ENCODE measurements at places on chromosomes 6 and 20. TPM values are rescaled to one million over a fixed set of nuclear protein-coding genes. Genes with fewer than 3 reads are reported as not detected.

FOXQ1 gene
- 29.6 TPM for total RNA-seq

VSTM2L gene
- 18.3 TPM for total RNA-seq

NRSN1 gene
- not detected for total RNA-seq

DNA sequence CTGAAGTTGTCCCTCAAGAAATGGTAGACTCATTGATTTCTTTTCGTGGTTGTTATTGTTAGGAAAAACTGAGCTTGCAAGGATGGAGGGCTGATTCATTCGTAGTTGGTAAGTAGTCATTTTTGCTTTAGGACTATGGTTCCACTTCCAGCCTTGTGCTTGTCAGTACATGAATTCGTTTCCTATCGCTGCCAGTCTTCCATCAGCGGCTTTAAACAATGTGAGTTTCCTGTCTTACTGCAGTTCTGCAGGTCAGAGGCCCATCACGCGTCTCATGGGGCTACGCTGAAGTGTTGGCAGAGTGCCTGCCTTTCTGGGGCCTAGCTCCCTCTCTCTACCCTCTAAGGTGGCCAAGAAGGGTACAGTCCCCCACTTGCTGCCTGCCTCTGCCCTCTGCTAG is 11.4 kb upstream of the MDFI start:
- H3K27me3 ChIP-seq = no peaks in the 10 kb centered on the region
- no peak overlapping the region for H3K27ac ChIP-seq
- H3K4me1 ChIP-seq = peaks cover 6% of the 10 kb centered on the region
- H3K4me3 ChIP-seq = no peak overlapping the region
- H3K36me3 ChIP-seq = no peaks in the 10 kb centered on the region

DNA sequence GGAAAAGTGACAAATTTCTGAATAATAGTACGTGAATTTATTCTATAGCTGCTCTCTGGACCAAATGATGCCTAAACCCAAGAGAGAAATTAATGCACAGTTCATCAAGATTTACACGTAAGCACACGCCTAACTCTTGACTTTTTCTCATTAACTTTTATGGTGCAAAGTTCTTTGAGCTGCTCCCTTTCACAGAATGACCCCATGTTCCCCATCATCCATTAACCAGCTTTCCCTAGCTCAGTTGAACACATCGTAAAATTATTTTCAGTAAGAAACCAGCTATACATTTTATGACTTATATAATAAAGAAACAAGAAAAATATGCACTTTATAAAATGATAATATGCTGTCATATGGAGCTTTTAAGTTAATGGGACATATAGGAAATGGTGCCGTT is 54.3 kb downstream of the ID4 start:
- H3K4me3 ChIP-seq = no peak overlapping the region
- H3K27ac ChIP-seq = no peak overlapping the region
- H3K27me3 ChIP-seq = no peaks in the 10 kb centered on the region

GRCh38 chr6:111956098-111956497 is 82.8 kb upstream of the FYN start:
- H3K27ac ChIP-seq = no peak overlapping the region
- no peak for DNase-seq
- no peaks in the 10 kb centered on the region for H3K4me1 ChIP-seq
- H3K4me3 ChIP-seq = no peak overlapping the region

DNA sequence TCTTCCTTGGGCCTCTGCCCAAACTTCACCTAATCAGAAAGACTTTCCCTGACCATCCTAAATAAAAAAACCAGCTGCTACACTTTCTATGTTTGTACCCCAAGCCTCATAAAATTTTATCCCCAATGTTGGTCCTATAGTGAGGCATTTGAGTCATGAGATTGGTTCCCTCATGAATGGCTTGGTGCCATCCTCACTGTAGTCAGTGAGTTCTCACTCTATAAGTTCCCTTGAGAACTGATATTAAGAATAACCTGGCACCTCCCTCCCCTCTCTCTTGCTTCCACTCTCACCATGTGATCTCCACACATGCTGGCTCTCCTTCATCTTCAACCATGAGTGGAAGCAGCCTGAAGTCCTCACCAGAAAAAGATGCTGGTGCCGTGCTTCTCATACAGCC is 316.9 kb upstream of the PRDM1 start:
- H3K27me3 ChIP-seq = no peaks in the 10 kb centered on the region
- H3K4me3 ChIP-seq = no peak overlapping the region
- H3K36me3 ChIP-seq = no peaks in the 10 kb centered on the region
- no peak for DNase-seq

OR2H1 gene
- total RNA-seq = not detected

DNA sequence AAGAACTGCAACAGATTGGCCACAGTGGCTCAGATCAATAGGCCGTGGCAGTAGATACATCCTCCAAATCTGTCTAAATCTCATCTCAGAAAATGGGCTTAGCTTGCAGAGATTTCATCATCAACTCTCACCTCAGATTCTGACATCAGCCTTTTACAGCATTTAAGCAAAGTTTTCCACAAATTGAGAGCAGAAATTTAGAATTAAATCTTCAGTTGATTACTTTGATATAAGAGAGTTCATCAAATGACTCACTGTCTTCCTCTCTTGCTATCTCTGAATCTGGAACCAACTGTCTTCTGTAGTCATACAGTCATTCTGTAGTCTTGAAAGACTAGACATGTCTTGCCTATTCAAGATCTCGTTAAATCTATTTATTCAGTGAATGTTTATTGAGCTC is 45.2 kb upstream of the CTAGE9 start:
- DNase-seq = no peak
- no peaks in the 10 kb centered on the region for H3K36me3 ChIP-seq
- H3K27me3 ChIP-seq = no peaks in the 10 kb centered on the region
- no peaks in the 10 kb centered on the region for H3K4me1 ChIP-seq

GRCh38 chr6:139762587-139763031 is 388.2 kb upstream of the CITED2 start:
- peaks cover 23% of the 10 kb centered on the region for H3K4me1 ChIP-seq
- no peak overlapping the region for H3K4me3 ChIP-seq
- no peak for DNase-seq
- H3K36me3 ChIP-seq = no peaks in the 10 kb centered on the region
- H3K27me3 ChIP-seq = no peaks in the 10 kb centered on the region
- no peak overlapping the region for H3K27ac ChIP-seq

- H3K27ac ChIP-seq = no peak overlapping the region
- peaks cover 20% of the 10 kb centered on the region for H3K27me3 ChIP-seq
- no peak for DNase-seq
- peaks cover 19% of the 10 kb centered on the region for H3K4me1 ChIP-seq
These were observed 1.4 kb downstream of the SLC12A5 start for GRCh38 chr20:46030284-46031013.

- H3K4me3 ChIP-seq = no peak overlapping the region
- no peaks in the 10 kb centered on the region for H3K36me3 ChIP-seq
- DNase-seq = no peak
- no peaks in the 10 kb centered on the region for H3K27me3 ChIP-seq
These were observed 31.4 kb downstream of the PTPN1 start for GRCh38 chr20:50541606-50542041.

GRCh38 chr6:16082361-16082760 is 46.5 kb upstream of the MYLIP start:
- DNase-seq = peak; percentile 40
- H3K27me3 ChIP-seq = no peaks in the 10 kb centered on the region

- no peak overlapping the region for H3K27ac ChIP-seq
- no peak for DNase-seq
- H3K4me3 ChIP-seq = no peak overlapping the region
- H3K27me3 ChIP-seq = no peaks in the 10 kb centered on the region
- H3K4me1 ChIP-seq = peaks cover 54% of the 10 kb centered on the region
These were observed 8.0 kb upstream of the PMEPA1 start for GRCh38 chr20:57717797-57718196.

DNA sequence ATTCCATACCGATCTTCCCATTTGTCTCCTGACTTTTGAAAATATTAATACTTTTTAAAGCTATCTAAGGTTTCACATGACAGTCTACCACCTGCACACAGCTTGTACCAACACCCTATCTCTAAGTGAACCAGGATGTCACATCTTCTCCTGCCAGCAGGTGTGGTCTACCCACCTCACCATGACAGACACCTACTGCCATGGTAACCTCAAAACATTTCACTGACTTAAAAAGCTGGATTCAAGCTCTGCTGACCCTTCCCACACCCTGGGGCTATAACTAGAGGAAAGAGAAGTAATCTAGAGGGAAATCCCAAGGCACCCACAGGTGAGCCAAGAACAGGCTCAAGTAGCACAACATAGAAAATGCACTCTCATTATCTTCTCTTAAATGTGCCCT is 1.2 kb downstream of the SLC17A3 start:
- no peak overlapping the region for H3K27ac ChIP-seq
- H3K4me3 ChIP-seq = no peak overlapping the region
- no peak for DNase-seq
- no peaks in the 10 kb centered on the region for H3K4me1 ChIP-seq
- no peaks in the 10 kb centered on the region for H3K27me3 ChIP-seq

DNA sequence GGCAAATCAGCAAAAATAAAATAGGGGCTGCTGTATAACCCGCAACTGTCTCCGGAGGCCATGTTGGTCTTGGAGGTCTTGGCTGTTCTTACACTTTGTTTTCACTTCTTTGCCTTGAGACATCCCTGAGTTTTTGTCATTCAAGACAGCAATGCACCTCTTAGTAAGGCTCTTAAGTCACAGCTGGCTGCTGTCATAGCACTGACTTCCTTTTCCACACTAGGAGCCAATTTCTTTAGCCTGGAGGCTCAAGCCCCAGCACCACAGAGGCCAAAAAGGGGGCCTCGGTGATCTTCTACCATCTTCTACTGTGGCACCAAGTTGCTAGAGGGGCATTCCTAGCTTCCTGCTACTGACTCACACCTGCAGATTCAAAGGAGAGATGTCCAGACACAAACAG is 536.3 kb downstream of the CDH26 start:
- no peak overlapping the region for H3K27ac ChIP-seq
- H3K36me3 ChIP-seq = no peaks in the 10 kb centered on the region
- no peaks in the 10 kb centered on the region for H3K27me3 ChIP-seq
- no peak for DNase-seq
- no peaks in the 10 kb centered on the region for H3K4me1 ChIP-seq
- H3K4me3 ChIP-seq = no peak overlapping the region

DNA sequence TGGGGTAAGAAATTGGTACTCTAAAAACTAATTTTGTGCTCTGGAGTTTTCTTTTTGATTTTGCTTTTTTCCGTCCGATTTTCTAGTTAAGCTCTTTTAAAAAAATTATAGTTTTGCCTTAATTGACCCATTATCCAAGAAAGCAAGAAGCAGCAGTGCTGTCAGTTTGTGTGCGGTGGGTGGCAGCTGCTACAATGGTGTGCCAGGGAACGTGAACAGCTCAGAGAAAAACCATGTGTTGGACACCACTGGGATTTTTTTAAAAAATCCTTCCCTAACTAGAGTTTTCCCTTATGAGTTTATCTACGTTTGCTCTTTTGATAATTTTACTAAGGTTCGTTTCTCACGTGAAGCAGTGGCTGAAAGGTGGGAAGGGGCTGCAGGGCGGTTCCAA is 8.0 kb downstream of the MAP3K5 start:
- H3K4me3 ChIP-seq = no peak overlapping the region
- peaks cover 100% of the 10 kb centered on the region for H3K4me1 ChIP-seq
- H3K36me3 ChIP-seq = no peaks in the 10 kb centered on the region
- no peaks in the 10 kb centered on the region for H3K27me3 ChIP-seq

GRCh38 chr6:39335780-39336545 is 13.5 kb upstream of the KCNK16 start:
- H3K27me3 ChIP-seq = no peaks in the 10 kb centered on the region
- no peak overlapping the region for H3K4me3 ChIP-seq
- H3K27ac ChIP-seq = no peak overlapping the region
- no peaks in the 10 kb centered on the region for H3K36me3 ChIP-seq
- peaks cover 20% of the 10 kb centered on the region for H3K4me1 ChIP-seq

DNA sequence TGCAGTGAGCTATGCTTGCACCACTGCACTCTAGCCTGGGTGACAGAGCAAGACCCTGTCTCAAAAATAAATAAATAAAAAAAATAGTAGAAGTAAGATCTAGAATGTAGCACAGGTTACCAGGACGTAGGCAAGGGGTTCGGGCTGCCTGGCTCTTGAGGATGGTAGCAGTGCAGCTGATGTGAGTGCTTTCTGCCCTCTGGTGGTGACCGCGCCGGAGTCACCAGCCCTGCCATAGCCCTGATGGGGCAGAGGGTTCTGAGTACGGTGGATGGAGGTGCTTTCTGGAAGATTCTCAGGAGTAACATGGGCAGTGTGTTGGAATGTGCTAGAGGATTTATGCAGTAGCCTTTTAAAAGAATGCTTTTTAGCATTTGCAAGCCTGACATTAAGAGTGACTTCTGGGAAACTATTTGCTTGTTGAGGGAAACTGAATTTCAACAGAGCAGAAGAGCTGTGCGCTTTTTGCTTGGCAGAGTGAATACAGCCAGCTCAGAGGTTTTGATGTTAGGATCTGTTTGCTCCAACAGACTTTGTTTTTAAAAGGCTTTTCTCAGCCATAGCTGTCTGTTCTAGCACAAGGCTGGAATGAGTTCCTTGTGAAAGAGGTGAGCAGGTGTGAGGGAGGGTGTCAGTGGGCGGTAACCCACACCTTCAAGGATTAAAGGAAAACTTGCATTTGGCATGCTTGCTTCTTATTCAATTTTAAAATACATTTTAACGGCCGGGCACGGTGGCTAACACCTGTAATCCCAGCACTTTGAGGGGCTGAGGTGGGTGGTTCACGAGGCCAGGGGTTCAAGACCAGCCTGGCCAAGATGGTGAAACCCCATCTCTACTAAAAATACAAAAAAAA is 65.9 kb downstream of the PTPN1 start:
- H3K4me1 ChIP-seq = peaks cover 18% of the 10 kb centered on the region
- no peaks in the 10 kb centered on the region for H3K27me3 ChIP-seq
- H3K36me3 ChIP-seq = peaks cover 33% of the 10 kb centered on the region
- peak overlapping the region; percentile 71 for H3K27ac ChIP-seq
- peak; percentile 77 for DNase-seq

GRCh38 chr6:43901733-43902230 is 131.8 kb downstream of the VEGFA start:
- peak overlapping the region; percentile 3 for H3K27ac ChIP-seq
- peaks cover 3% of the 10 kb centered on the region for H3K27me3 ChIP-seq
- no peak overlapping the region for H3K4me3 ChIP-seq
- H3K36me3 ChIP-seq = no peaks in the 10 kb centered on the region

CCM2L gene
- total RNA-seq = 0.72 TPM

UNC5CL gene
- total RNA-seq = 84.8 TPM

DNA sequence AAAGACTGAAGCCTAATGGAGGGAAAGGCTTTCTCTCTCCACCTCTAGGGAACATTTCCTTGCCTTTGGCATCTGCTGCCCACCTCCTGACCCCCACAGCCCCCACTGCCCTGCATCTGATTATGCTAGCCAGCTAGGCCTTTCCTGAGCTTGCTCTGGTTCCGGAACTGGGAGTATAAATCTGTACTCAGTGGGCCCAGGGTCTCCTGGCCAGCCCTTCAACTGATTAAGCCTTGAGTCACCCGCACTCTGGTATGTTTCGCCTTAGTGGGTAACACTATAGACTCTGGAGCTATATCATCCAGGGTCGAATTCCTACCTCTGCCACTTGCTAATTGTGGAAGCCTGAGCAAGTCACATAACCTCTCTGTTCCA is 45.6 kb upstream of the RIPOR2 start:
- peaks cover 37% of the 10 kb centered on the region for H3K4me1 ChIP-seq
- peak overlapping the region; percentile 90 for H3K27ac ChIP-seq
- no peaks in the 10 kb centered on the region for H3K27me3 ChIP-seq
- H3K4me3 ChIP-seq = no peak overlapping the region

RAET1E gene
- not detected for total RNA-seq

GRCh38 chr6:13183415-13184088 is 144.8 kb downstream of the TBC1D7 start:
- H3K4me3 ChIP-seq = no peak overlapping the region
- DNase-seq = no peak
- no peaks in the 10 kb centered on the region for H3K36me3 ChIP-seq
- no peak overlapping the region for H3K27ac ChIP-seq
- H3K4me1 ChIP-seq = no peaks in the 10 kb centered on the region

- H3K27ac ChIP-seq = peak overlapping the region; percentile 14
- peaks cover 72% of the 10 kb centered on the region for H3K4me1 ChIP-seq
- peak; percentile 28 for DNase-seq
- H3K36me3 ChIP-seq = no peaks in the 10 kb centered on the region
- H3K4me3 ChIP-seq = no peak overlapping the region
- no peaks in the 10 kb centered on the region for H3K27me3 ChIP-seq
These were observed 169.2 kb downstream of the ZFAND3 start for GRCh38 chr6:37988696-37989095.

GHRH gene
- total RNA-seq = not detected

Measured in stomach (tissue), 19 donors.